NCI-H2171 (cell line): ENCODE measurements at places on chromosomes 6 and 20.

GRCh38 chr6:113903666-113904330 is 46.7 kb downstream of the MARCKS start:
- DNase-seq: no peak

GRCh38 chr6:43240950-43241349 is 2.3 kb upstream of the TTBK1 start:
- no peak for DNase-seq

GRCh38 chr20:32518593-32519380 is 66.3 kb downstream of the NOL4L start:
- DNase-seq: no peak

DNA sequence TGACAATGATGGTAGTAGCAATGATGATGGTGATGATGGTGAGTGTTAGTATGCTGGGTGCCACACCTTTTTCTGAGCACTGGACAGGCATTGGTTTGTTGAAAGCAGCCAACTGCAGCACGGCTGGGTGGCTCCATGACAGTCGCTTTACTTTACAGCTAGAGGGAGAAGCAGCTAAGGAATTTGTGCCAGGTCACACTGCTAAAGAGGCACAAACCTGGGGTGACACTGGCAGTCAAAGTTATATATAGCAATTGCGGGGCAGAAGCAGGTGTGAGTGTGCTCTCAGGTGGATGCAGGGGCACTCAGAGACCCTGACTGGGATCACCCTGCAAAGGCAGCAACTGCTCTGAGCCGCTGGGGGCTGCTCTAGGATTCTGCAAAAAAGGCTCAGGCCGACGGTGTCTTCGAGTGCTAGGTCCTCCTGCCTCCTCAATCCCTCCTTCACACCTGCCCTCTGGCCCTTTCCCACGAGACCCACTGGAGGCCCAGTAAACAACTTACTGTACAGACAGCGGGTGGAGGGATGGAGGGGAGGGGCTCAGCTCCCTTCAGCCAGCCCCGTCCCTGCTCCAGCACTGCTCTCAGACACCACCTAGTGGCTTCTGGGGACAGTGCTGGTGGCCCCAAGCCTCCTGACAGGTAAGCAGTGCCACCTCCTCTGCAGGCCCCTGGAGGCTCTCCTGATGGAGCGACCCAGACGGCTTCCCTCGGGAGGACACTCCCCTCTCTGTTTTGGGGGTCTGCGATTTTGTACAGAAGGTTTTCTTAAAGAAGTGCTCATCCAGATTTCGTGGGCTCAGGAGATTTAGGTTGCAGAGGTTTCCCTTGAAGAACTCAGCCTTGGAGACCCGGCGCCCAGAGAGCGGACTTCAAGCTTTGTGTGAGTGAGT is 4.4 kb upstream of the RPS21 start:
- DNase-seq: peak; percentile 82

GRCh38 chr6:7818257-7819214 is 92.1 kb downstream of the TXNDC5 start:
- DNase-seq: no peak

- peak; percentile 79 for DNase-seq
These were observed at the start of gene MICAL1 for GRCh38 chr6:109455437-109456110. MICAL1 (minus strand) TSS chr6:109455772; CDS start chr6:109454196, 1,576 bp downstream.

GRCh38 chr20:37598575-37599342 is 71.1 kb upstream of the BLCAP start:
- DNase-seq: peak; percentile 23

DNA sequence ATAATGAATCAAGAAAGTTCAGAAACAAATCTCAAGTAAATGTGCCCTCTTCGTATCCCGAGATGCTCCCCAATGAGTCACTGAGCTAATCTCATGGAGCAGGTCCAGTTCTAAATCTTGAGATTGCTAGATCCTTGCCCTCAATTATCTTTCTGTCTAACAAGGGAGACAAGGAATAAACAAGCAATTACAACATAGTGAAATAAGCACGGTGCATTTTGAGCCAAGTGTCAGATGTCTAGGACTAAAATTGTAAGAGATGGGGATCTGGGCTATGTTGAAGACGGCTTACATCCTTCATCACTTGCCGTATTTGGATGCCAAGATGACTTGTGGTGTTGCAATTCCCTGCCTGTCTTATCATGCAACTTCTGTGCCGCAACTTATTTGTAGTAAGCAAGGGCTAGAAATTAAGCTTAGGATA is 56.5 kb upstream of the ADGRF1 start:
- no peak for DNase-seq

- no peak for DNase-seq
These were observed 324.8 kb downstream of the SMOC2 start for GRCh38 chr6:168765752-168766151.

- no peak for DNase-seq
These were observed 52.1 kb upstream of the BEND6 start for GRCh38 chr6:56902641-56903464.

DNA sequence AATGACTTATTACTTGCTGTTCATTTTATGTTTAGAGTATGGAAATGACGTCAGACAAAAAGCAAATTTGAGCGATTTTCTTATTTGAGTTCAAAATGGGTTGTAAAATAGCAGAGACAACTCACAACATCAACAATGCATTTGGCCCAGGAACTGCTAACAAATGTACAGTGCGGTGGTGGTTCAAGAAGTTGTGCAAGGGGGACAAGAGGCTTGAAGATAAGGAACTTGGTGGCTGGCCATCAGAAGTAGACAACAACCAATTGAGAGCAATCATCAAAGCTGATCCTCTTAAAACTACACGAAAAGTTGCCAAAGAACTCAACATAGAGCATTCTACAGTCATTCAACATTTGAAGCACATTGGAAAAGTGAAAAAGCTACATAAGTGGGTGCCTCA is 43.8 kb downstream of the REV3L start:
- no peak for DNase-seq

DNA sequence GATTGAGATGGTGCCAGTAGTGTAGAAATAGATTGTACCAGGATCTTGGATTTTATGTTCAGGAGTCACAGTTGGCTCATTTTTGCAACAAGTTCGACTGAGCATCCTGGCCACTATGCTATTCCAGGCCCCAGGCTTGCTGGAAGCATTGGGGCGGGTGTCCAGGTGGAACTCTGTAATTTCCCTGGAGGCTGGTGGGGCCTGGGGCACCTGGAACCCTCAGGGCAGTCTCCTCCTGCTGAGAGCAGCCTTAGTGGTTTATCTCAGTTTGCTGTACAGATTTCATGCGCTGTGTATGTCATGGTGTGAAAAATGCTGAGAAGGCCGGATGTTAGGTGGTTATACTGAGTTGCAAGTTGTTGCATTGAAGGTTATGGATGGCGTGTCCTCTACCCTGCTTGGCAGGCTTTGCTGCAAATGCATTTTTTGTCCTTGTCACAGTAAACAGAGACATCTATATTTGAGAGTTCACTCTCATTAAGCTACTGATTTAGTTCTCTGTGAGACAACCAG is 135.1 kb upstream of the MYLIP start:
- no peak for DNase-seq

GRCh38 chr6:25297823-25298522 is 18.8 kb downstream of the CARMIL1 start:
- no peak for DNase-seq

DNA sequence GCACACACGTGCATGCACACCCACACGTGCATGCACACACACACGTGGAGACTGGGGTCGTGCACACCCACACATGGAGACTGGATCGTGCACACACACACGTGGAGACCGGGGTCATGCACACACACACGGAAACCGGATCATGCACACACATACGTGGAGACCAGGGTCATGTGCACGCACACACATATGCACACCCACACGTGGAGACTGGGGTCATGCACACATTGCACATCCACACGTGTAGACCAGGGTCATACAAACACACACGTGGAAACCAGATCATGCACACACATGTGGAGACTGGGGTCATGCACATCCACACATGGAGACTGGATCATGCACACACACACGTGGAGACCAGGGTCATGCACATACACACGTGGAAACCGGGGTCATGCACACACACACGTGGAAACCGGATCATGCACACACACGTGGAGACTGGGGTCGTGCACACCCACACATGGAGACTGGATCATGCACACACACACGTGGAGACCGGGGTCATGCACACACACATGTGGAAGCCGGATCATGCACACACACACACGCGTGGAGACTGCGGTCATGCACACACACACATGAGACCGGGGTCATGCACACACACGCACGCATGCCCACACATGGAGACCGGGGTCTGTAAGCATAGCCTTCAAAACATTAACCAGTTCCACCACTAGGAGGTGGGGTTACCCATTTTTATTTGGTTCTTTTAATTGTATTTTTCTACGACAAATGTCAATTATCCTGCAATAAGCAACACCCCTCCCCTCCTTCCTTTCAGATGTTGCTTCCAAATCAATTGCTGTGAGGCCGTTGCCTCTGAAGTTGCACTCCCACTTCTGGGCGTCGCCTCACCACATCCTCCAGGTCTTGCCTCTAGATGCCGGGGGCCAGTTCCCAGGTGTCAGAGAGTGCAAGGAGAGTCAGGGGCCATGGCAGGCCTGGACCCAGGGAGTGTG is 95.8 kb downstream of the TMEM242 start:
- DNase-seq: no peak

- DNase-seq: no peak
These were observed 53.2 kb upstream of the BMP2 start for GRCh38 chr20:6714279-6714711.

- peak; percentile 82 for DNase-seq
These were observed 40.9 kb downstream of the PDYN start for GRCh38 chr20:1952737-1953530.
